ENCODE measurements at places on chromosomes 2 and 18.

GRCh38 chr2:134917888-134918525, 615 bp upstream of the CCNT2 start:
- peak; percentile 79 for DNase-seq

- no peak for DNase-seq
Measured at GRCh38 chr2:168510125-168510756, 54.2 kb downstream of the CERS6 start.

DNA sequence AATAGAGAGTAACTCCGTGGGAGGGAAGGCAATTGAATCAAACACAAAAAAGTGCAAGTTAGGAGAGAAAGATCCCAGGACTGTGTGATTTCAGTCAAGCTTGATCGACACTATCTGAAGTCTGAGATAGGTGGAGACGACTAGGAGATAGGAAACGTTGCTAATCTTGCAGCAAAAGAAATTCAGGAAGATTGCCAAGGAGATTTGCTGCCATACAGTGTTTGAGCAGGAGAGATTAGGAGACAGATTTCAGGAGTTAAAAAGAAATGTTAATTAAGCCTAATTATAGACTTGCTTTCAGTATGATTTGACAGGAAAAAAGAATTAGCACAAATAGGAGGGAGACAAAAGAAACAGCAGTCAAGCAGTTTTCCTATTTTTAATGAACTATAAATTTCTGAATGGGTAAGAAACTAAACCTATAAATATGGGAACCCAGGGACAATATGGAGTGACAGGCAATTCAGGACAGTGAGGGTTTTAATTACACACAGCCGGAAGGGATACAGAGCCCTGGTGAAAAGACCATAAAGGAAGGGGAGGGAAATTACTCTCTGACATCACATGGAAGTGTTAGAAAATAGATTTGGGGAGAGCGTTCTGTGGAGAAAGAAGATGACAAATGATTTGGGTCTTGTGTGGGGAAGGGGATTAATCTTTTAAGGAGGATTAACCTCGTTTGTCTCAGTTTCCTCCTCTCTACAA, 72.6 kb downstream of the SUCLG1 start:
- DNase-seq, result no peak

GRCh38 chr18:13257361-13257980, 38.9 kb downstream of the LDLRAD4 start:
- no peak for DNase-seq

DNA sequence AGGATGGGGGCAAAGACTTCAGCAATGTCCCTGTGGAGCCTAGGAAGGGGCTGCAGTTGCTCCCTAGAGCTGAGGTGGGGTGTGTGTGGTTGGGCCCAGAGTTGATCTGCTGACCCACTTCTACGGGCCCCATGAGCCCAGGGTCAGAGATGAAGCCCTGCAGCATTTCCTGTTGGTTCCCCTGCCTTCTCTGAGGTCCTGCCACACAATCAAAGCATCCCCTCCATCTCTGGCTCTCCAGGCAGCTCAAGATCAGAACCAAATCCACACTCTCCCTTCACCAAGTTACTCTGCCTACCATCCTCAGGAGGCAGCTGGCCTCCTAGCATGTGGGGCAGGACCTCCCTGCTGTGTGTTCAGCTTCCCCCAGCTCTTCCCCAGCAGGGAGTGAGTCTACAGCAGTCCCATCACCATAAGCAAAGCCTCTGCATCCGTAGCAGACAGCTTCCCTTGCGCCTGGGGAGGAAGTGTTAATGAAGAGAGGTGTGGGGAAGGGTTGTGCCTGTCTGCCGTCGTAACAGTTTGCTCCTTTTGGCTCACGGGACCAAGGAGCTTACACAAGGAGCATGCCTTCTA, 26.9 kb downstream of the TMEM247 start:
- no peak for DNase-seq

DNA sequence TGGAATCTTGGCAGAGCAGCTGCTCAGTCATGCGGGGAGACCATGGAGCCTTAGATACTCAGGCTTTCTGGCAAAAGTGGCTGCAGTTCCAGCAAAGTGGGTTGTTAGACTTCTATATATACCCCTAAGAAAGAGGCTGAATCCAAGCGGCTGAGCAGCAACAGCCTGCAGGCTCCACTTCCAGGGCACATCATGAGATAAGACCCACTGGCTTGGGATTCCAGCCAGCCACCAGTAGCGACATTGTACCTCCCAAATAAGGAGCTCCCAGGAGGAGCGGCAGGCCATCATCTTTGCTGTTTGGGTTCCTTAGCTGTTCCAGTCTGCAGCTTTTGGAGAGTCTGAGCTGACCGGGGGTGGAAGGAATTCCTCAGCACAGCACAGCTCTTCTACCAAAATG, 150.3 kb upstream of the ST6GAL2 start:
- no peak for DNase-seq

DNA sequence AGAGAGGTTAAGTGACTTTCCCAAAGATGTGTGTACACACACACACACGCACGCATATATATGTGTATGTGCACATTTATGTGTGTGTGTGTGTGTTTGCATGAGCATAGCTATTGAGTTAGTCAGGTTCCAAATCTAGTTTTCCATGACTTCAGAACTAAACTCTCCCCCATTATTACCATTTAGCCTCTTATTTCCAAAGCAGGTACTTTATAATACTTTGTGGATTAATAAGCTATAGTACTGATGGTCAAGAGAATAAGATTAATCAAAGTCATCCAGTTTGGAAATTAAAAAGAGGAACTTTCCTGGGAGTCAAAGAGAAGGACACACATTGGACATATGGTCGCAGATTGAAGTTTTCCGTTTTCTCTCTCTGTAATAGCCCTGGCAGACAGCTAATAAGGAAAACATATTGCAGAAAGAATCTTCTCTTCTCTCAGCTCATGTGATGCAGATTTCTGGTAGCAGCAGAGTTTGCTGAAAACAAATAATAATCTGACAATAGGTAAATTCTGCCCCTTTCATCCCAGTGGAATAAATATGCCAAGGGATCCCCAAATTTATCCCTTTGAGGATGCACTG, 410.9 kb upstream of the TCF4 start:
- no peak for DNase-seq

DNA sequence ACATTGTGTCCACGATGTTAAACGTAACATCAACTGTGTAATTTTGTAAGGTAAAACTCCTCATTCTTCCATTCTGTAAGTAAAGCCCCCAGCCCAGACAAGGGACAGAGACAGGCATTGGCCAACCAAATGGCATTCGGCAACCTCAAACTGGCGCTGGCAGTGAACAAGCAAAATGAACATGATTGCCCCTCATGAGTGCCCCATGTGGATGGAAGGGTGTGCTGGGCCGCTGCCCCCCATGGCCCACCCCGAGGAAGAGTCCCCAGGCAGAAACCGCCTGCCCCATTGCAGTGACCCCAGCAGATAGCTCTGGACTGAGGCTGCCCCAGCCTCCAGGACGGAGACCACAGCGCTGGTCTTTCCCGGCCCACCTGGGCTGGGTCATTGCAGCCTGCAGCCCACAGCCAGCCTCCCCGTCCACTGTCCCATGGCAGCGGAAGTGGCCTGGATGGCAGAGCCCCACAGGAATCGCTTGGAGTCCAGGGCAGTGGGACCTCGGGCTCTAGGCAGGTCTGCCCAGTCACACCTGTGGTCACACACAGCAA, 220.2 kb downstream of the HDAC4 start:
- no peak for DNase-seq

- no peak for DNase-seq
Measured at GRCh38 chr2:42859791-42860190, 67.4 kb upstream of the HAAO start.

DNA sequence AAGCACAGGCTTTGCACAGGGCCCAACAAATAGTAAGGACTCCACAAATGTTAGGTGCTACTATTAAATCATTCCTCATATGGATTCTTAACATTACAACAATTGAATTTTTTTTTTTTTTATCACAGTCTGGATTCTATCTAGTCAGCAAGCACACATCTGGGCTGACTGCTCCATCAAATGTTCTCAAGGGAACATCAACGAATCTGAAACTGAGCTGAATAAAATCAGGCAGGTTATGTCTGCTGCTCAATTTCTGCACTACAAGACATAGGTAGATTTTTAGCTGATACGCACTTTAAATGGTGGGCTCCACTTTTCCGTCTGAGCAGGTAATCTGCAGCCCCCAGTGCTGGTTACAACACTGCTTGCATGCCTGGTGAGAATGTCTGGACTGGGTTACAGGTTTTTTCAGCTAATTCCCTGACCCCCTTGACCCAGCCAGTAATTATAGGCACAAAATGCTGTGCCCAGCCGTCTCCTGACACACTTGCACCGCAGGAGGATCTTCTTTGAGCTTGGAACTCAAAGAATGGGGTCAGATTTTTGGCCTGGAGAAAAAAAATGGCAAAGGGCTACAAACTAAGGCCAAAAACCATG, 44.6 kb downstream of the ADD2 start:
- DNase-seq, result no peak

GRCh38 chr2:130849896-130850787, 13.4 kb downstream of the ARHGEF4 start:
- DNase-seq, result no peak

- no peak for DNase-seq
Measured at GRCh38 chr18:76497021-76497420, 2.0 kb upstream of the ZNF516 start.

- DNase-seq, result no peak
Measured at GRCh38 chr2:75200140-75201096, 1.1 kb upstream of the TACR1 start.

- no peak for DNase-seq
Measured at GRCh38 chr2:179243046-179243445, 21.6 kb downstream of the SESTD1 start.

GRCh38 chr2:101795033-101795432, 97.5 kb downstream of the MAP4K4 start:
- DNase-seq, result no peak

DNA sequence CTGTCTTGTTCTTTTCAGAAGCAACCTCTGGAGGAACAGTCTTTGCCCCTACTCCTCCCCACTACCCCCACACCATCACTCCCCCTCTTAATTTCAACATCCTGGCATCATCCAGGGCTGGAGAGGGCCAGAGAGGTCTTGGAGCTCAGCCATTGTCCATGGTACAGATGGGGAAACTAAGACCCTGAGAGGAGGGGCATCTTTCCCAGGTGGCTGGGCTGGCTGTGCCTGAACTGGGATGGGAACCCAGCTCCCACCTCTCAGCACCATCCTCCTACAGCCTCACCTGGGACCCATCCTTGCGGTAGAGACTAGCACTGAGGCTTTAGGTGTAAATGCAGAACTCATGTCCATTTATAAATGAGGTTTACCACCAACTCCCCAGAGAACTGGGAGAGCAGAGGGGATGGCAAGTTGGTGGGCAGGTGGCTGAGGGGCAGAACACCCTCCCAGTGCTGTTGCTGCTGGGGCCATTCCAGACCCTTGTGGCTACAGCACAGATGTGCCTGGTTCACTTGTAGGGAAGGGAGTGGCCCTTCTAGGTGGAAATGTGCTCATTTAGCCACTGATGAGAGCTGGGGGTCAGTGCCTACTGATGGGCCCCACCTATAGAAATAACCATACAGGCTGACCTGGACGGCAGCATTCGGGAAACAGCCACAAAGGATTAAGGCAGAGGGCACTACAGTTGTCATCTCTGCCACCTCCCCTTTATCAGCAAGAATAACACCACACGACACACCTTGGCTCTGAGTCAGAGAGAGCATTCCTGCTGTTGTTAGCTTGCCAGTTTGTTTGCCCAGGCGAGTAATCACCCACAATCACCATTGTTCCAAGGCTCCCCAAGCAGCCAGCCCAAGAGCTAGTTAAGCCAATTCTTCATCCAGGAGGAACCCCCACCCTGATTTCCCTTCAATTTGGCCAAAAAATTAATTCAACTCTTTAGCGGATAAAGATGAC, 2.1 kb downstream of the MLPH start:
- no peak for DNase-seq

DNA sequence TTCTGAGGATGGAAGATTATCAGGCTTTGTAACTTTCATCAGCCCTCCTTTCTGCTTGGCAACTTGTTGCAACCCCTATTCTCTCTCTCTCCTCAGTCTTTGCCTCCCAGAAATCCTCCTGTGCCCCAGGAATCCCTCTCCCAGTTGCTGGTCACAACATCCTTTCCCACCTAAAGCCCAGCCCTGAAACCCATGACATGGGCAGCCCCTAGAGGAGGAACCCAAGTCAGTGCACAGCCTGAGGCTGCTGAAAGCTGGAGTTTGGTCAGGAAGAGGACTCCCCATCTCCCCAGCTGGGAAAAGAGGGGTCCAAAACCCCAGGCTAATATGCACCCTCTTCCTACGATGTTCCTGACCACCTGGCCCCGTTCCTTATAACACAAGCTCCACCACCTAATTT, 29.5 kb downstream of the PKDCC start:
- no peak for DNase-seq

- no peak for DNase-seq
Measured at GRCh38 chr2:145137211-145137610, 617.3 kb upstream of the ZEB2 start.

DNA sequence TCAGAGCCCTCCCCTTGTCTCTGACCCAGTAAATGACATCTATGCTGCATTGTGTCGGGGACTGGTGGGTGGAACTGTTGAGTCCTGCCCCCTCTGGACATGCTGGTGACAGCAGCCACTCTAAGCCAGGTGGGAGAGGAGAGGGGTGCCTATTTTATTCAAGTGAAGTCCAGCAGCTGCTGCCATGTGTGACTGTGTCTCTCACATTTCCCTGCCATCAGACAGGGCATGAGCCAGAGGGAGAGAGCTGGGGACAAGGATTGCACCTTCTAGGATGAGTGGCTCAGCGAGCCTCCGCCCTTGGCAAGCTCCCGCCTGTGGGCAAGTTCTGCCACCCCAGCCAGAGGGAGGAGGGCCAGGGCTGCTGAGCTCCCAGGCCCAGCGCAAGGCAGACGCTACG, 13.7 kb downstream of the NGEF start:
- DNase-seq, result no peak

- no peak for DNase-seq
Measured at GRCh38 chr18:33745871-33746545, 168.0 kb downstream of the ASXL3 start.

- no peak for DNase-seq
Measured at GRCh38 chr2:36420569-36421181, 65.1 kb downstream of the CRIM1 start.

GRCh38 chr2:146246002-146246735, 1598.7 kb upstream of the ACVR2A start:
- no peak for DNase-seq

GRCh38 chr2:197556456-197556855, 40.6 kb downstream of the MOB4 start:
- no peak for DNase-seq

DNA sequence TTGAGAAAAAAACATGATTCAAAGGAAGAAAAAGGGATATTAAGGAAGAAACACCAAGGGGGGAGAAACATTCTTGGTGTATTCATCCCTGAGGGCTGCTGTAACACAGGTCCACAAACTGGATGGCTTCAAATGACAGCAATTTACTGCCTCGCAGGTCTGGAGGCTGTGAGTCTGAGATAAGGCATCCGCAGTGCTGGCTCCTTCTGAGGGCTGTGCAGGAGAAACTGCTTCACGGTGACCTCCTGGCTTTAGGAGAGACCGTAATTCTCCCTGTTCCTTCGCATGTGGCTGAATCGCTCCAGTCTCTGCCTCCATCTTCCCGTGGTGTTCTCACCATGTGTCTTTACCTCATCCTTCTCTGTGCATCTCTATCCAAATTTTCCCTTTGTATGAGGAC, 490.7 kb downstream of the EIPR1 start:
- DNase-seq, result no peak

Data from stimulated activated CD4-positive, alpha-beta T cell treated with anti-CD3 and anti-CD28 coated beads, Interleukin-2, amount 100 ng/mL, for 48 hours (primary cell).